ENCODE measurements at places on chromosomes 4 and X.
A peak's percentile ranks its signal among the peaks of the same experiment; 100 is the strongest.

DNA sequence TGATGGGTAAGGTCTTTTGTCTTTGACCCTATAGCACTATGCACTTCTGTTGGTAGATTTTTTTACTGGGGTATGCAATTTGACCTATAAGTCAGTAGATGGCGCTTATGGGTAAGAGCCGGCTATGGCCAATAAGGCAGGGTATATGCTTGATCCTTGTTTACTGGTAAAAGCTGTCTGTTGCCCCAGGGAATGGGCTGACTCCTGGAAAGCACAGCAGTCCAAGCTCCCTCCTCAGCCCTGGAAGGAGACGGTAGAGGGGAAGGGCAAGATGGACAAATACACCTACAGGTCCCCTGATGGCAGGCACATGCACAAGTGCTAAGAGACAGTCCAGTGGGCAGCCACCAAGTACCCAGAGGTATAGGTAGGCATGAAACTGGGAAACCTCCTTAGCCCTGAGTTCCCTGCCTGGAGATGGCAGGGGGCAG is 63.7 kb downstream of the ADAMTS3 start:
- peak; percentile 70 for DNase-seq

GRCh38 chr4:112520598-112521122 is 4.7 kb upstream of the NEUROG2 start:
- DNase-seq, result no peak

DNA sequence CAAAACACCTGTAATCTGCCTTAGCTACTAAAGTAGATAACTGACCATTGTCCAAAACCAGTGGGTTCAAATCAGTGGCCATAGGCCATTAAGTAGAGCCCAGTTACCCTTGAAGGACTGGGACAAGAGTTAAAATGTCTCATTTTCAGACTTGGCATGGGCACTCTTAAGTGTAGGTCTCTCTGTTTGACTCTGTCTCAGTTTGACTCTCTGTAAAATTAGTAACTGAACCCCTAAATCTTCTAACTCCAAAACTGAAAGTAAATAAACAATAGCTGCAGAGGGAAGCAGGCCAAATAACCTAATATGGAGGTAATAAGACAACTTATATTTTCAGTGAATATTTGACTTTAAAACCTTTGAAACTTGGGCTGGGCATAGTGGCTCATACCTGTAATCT is 89.1 kb downstream of the SLC16A2 start:
- DNase-seq, result no peak

GRCh38 chr4:102663073-102663472 is 97.7 kb downstream of the MANBA start:
- DNase-seq, result peak; percentile 70

DNA sequence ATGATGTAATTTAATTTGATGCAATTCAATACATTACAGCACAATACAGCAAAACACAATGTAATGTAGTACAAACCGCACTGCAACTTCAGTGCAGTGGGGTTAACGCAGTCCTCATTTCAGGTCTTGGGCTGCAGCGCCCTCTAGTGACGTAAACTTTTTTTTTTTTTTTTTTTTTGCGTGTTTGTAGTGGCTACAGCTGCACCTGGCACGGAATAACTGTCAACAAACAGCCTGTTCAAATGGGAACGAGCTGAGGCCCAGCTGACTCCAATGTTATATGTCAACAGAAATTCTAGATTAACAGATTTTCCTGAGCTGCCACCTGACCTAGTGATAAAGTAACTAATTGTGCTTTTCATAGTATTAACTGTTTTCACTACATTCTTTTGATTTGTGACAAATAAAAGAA is 33.5 kb upstream of the RASSF6 start:
- peak; percentile 73 for DNase-seq

GRCh38 chrX:2879670-2880069 is 49.5 kb downstream of the ARSD start:
- DNase-seq, result no peak

- no peak for DNase-seq
Observed at GRCh38 chr4:7593646-7594412, 159.1 kb upstream of the PSAPL1 start.

- peak; percentile 21 for DNase-seq
Observed at GRCh38 chr4:36244257-36245082, at the start of gene ARAP2. Gene ARAP2 (minus strand): TSS chr4:36244514. CDS start chr4:36229486, 15,028 bp downstream.

DNA sequence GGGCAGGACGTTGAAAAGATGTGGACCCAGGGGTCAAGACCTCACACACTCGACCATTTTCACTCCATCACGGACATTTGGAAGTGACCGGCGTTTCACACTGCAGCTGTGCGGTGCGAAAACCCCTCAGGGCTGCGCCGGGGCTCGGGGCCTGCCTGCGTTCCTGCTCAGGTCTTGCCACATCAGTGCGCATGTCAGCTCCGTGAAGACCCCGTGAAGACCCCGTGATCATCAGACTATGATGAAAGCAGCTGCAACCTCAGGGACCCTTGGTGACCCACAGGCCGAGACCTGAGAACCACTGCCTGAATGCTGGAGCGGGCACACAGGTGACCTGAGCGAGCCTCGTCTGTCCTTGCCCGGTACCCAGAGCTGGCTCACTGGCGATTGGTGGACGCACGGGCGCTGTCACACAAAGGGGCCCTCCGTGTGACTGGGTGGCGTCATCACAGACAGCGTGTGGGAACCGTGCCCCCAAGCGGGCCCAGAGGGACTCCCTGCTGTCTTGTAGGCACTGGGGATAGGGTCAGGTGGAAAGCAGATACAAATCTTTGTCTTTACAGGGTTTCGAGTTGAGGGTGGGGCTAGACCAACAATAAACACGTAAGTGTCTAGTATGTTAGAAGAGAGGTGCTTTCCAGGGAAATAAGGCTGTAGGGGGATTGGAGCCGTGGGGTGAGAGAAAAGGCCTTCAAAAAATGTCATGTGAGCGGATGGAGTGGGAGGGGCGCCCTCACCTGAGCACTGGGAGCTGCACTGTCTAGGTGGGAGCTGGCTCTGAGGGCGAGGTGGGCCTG is 12.7 kb downstream of the MSANTD1 start:
- DNase-seq, result no peak

- DNase-seq, result peak; percentile 23
Observed at GRCh38 chr4:55372259-55372658, 23.5 kb upstream of the TMEM165 start.

- DNase-seq, result no peak
Observed at GRCh38 chrX:31190221-31190975, 118.6 kb upstream of the FTHL17 start.

GRCh38 chr4:126976850-126977632 is 655.7 kb upstream of the INTU start:
- DNase-seq, result peak; percentile 36

DNA sequence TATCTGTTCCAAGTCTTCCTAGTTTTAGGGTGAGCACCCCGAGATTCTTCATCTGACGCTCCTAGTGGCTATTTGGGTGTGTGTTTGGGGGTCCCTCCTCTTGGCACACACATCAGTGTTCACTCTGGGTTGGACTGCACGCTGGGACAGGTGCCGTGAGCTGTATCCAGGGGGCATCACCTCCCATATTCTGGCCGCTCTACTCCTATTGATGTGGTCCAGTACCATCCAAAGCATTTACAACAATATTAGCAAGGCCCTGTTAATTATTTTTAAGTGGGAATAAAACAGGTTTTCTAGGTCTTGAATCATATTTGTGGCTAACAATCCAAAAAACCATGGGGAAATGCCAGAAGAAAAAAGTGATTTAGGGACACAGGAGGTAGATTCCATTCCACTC is 26.4 kb downstream of the CYTL1 start:
- no peak for DNase-seq

GRCh38 chrX:30930143-30930542 is 41.1 kb upstream of the TAB3 start:
- DNase-seq, result no peak

GRCh38 chr4:86560447-86560846 is 33.7 kb upstream of the PTPN13 start:
- DNase-seq, result no peak

- no peak for DNase-seq
Observed at GRCh38 chr4:182126096-182126495, 117.1 kb upstream of the TENM3 start.

DNA sequence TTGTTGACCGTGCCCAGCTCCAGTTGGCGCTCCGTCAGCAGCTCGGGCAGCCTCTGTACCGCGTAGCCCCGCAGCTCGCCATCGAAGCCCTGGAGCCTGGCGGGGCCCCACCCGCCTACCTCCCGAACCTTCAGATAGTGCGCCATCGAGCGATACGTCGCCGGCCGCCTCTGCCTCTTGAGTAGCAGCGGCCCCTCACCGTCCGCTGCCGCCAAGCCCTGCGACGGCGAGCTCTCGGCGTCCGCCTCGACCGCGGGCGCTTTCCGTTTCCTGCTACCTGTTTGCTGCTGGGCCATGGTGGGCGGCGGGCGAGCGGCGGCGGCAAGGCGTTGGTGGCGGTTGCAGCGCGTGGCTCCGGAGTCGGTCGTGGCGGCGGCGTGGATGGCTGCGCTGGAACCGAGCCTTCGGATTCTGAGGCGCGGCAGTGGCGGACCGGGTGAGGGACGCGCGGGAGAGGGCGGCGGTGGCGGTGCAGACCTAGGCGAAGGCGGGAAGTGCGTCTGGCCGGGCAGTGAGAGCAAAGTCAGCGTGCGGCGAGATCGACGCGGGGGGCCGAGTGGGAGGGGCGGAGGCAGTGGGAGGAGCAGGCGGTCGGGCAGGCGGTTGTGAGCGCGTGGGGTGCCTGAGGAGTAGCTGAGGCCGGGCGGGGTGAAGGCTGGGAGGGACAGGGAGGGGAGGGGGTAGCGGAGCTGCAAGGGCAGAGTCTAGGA is at the start of gene DCAF12L1:
DCAF12L1 (minus strand) TSS at position 502 of the 710 bp plus-strand sequence; CDS start at position 296, 206 bp downstream.
- DNase-seq, result no peak

DNA sequence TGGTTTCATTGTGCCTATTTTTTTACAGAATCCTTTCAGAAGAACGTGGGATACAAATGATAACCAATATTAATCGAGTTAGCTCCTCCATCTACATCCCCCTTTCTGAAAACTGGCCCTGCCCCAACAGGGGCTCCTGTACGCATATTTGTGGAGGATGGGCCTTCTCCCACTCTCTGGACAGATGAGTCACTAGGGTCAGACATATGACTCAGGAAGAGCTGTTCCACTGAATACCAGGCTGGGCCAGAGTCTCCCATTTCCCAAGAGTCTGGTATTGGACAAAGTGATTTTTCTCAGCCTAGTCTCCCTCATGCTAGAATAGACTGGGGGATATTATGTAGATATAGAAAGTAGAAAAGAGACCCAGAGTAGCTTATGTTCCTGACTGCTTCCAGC is 142.4 kb downstream of the TSPAN5 start:
- peak; percentile 93 for DNase-seq

DNA sequence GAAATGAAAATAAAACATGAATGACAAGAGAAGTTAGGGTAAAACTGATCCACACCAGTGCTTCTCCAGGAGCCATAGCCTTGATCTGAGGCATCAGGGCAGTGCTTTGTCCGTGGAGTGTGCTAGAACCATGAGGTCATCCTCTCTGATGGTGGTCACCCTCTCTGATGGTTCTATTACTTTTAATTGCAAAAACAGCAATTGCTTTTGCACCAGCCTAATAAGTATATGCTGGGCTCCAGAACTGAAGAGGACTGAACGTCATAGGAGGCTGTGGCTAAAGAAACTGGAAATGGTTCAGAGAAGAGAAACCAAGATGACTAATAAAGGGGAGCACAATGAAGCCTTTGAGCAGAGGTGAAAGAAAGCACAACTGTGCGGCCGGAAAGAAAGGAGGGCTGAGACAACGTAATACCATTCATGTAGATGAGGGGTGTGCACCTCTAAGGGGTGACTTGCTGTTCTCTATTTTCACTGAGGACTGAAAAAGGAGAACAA is 17.0 kb upstream of the TMEM154 start:
- peak; percentile 79 for DNase-seq

GRCh38 chr4:121728798-121729226 is 32.0 kb upstream of the ANXA5 start:
- peak; percentile 86 for DNase-seq

- DNase-seq, result no peak
Observed at GRCh38 chr4:52729586-52729985, 21.6 kb downstream of the ERVMER34-1 start.

DNA sequence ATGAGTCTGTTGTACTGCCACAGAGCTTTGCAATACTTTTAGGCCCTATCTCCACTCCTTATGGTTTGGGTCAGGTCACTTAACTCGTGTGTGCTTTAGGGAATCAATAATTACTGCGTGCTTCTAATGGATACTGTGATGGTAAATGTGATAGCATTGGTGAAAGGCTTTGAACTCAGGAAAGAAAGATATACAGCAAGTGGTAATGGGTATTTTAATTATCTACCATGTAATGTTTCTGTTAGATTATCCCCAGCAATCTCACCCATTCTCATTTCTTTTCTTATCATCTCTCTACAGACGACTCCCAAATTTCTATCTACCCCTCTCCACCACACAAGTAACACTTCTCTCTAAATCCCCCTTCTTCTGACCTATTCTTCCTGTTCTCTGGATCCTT is 128.6 kb downstream of the GPC3 start:
- DNase-seq, result no peak

- DNase-seq, result peak; percentile 17
Observed at GRCh38 chr4:2850966-2851798, 7.5 kb downstream of the ADD1 start.

DNA sequence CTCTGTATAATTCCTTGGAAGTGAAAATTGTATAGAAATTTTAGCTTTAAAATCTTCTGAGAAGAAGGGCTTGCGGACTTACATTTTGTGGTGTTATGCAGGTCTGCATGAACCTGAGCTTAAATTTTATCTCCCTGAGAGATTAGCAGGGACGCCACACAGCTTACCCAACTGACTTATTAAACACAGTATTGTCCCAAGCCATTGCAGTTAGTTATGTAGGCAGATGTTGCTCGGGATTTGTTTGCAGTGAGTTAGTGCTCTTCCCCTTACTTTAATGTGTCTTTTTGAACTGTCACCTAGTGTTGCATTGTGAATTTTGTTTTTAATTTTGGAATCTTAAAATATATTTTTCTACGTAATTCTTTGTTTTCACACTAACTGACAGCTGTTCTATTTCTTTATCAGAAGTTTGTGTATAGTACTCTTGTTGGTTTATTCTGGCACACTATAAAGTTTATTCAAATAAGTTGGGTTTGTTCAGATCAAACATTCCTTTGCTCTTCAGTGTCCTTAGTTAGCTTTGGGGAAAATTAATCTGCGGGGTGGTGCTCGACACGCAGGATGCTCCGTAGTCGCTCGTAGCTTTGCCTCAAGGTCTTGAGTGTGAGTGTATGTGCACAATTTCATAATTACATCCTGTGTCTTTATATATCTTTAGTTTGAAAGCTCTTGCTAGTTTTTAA is 145.4 kb downstream of the STIM2 start:
- DNase-seq, result peak; percentile 46

DNA sequence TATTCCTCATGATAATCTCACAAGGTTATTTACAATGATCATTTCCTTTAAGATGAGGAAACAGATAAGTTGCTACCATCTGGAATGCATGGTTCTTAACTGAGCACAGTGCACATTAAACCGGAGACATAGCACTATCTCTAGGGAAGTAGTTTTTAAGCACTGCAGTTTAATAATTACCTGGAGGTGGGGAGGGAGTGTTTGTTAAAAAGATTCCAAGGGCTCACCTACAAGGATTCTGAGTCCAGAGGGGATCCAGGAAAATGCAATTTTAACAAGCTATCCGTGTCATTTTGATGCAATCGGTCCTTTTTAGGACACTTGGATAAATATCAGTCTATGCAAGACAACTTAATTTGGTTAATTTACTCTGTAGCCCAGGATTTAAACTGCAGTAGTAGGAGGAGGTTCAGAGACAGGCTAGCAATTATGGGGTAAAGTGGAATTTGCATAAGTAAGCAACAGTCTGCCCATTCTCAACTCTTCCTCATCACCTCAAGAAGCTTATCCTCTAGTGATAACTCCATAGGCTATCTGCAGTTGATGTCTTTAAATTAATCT is 2.8 kb upstream of the PDLIM5 start:
- DNase-seq, result no peak

- no peak for DNase-seq
Observed at GRCh38 chrX:131792356-131792749, 230.7 kb upstream of the STK26 start.

GRCh38 chr4:80011636-80012236 is 61.3 kb downstream of the ANTXR2 start:
- DNase-seq, result peak; percentile 70

Measured in GM23248 (cell line).